ENCODE measurements at places on chromosomes 7 and 10.

DNA sequence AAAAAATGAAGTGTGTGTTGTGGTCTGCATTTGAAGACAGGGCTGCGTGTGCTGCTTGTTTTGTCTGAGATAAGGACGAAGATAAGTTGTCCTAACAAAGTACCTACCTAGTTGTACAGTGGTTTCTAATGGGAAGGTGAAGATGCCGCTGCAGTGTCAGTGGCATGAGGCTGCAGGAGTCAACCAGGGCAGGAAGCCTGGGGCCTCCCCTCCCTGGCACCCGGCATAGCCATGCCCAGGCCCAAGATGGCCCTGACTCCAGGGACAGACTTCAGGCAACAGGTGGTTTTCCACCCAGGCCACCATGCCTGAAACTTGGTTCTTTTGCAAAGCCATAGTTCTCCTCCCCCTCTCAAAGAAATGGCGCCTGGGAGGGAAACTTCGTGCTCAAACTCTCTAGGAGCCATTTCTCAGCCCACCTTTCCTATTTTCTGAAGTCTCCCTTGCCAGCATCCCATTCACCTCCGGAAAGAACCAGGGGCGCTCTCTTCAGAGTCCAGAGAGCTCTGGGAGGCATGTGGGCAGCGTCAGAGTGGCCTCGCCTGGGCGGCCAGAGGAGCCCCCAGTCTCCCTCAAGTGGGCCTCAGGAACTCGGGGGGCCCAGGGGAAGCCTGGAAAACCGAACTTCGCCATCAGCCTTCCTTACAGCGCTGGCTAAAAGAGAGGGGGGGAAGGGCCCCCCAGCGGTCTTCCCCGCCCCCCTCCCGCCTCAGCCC, 2.1 kb upstream of the KAT6B start:
- peak; percentile 29 for DNase-seq

GRCh38 chr7:65449505-65449852, 75.8 kb downstream of the ZNF92 start:
- DNase-seq: no peak

GRCh38 chr10:124614003-124614659, 130.0 kb downstream of the FAM53B start:
- DNase-seq: no peak

GRCh38 chr10:94251568-94251967, 111.2 kb downstream of the NOC3L start:
- no peak for DNase-seq

- DNase-seq: no peak
Measured at GRCh38 chr10:132723330-132723970, 62.5 kb downstream of the NKX6-2 start.

GRCh38 chr10:89706011-89706410, 4.6 kb downstream of the KIF20B start:
- DNase-seq: no peak

DNA sequence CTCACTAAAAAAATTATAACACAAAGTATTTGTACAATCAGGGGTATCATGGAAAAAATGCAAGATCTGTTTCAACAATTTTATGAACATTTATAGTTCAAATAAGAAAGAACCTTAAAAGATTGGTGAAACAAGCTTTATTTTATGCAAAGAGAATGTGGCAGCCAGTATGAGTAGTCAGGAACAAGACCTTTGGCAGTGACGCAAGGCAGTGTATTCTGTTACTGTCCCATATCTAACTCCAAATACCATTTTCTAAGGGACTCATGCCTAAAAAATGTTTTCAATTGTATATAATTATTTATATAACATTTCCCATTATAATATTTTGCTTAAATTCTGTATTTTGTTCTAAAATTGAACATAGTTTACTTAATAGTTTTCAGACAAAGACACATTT, 19.1 kb upstream of the FAM53B start:
- no peak for DNase-seq

DNA sequence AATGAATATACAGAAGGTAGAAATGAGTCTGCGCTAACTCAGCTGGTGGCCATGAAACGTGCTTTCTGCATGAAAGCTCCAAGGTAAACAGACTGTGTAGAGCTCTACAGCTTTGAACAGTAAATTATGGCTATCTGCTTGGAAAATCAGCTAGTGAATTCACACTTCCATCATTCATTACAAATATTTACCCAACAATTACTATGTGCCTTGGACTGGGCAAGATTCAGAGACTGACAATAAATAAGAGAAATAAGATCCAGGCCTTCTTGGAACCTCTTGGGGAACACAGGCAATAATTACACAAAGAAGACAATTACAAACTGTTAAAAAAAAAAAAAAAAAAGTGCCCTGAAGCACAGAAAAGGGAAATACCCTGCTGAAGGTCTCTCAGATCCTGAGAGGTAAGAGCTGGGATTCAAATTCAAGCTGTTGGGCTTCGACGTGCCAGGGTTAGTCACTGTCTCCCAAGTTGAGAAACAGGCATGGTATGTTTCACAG, 15.8 kb downstream of the TSPAN12 start:
- no peak for DNase-seq
